CD4-positive, CD25-positive, alpha-beta regulatory T cell (primary cell): ENCODE measurements at places on chromosomes 3 and 15. TPM values are rescaled to one million over a fixed set of nuclear protein-coding genes. Genes with fewer than 3 reads are reported as not detected.

Gene FETUB
- total RNA-seq = not detected

GRCh38 chr3:139074565-139075115 lies 29.9 kb upstream of the PRR23C start:
- DNase-seq = no peak

DNA sequence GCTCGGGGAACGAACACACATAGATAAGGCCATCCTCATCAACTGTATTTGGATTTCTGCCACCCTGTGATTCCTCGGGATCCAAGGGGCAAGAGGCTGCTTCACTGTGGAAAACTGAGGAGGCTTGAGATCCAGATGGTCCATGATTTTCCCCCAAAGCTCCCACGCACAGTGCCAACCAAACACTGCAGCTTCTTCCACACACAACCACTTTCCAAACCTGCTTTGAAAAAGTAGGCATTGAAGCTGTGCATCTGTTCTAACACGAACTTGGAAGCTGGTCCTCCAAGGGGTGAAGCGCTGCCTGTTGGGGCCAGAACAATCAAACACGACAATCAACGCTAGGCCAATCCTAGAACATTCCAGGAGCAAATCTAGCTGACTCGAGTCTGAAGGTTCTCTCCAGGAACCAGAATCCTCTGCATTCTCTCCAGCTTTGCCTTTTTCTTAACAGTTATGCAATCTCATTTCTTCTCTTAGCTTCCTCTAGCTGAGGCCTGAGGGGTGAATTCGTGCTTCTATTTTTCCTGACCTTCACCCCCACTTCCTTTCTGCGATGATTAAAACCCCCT lies 104.4 kb downstream of the LRRK1 start:
- DNase-seq = no peak

DNA sequence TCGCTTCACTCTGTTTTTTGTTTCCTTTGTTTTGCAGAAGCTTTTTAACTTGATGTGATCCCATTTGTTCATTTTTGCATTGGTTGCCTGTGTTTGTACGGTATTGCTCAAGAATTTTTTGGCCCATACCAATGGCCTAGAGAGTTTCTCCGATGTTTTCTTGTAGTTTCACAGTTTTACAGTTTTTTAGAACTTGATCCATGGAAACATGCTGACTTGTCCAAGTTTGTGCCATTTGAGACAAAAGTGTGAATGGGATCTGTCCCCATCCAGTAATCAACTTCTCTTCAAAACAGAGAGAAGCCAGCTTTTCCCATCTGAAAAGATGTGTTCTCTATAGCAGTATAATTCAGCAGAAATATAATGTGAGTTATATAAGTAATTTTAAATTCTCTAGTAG lies 266.5 kb upstream of the LRTM1 start:
- no peak for DNase-seq

DNA sequence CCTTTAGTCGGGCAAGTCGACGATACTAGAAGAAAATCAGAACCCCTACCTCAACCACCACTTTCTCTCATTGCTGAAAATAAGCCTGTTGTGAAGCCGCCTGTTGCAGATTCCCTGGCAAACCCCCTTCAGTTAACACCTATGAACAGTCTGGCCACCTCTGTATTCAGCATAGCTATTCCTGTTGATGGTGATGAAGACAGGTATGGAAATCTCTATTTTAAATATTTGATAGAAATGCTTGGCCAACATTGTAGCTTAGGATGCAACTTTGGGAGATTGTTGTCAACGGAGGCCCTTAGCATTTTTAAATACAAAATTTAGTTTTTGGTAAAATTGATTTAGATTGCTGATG lies 3.0 kb downstream of the TSC22D2 start:
- DNase-seq = no peak

Gene DUOX1
- not detected for total RNA-seq

Gene NR2E3
- not detected for total RNA-seq
